ENCODE measurements at places on chromosomes 2 and 18. TPM values are rescaled to one million over a fixed set of nuclear protein-coding genes. Genes with fewer than 3 reads are reported as not detected.

The EHBP1 gene
- total RNA-seq: 52.7 TPM

The CD8B2 gene
- under 0.01 TPM for total RNA-seq

The ARPC2 gene
- total RNA-seq: 172 TPM

The LINC00305 gene
- total RNA-seq: not detected

The ALLC gene
- not detected for total RNA-seq

The C2orf15 gene
- not detected for total RNA-seq

The C1QL2 gene
- not detected for total RNA-seq

The R3HDM1 gene
- 9.9 TPM for total RNA-seq

The SIGLEC15 gene
- not detected for total RNA-seq

The ANKRD30BL gene
- not detected for total RNA-seq

The DIS3L2 gene
- total RNA-seq: 24.0 TPM

The EMX1 gene
- not detected for total RNA-seq

The DSG1 gene
- total RNA-seq: not detected

The KATNAL2 gene
- 8.4 TPM for total RNA-seq

The IL36A gene
- total RNA-seq: not detected

The SPDYA gene
- total RNA-seq: 1.0 TPM

The STPG4 gene
- not detected for total RNA-seq

The SCYGR4 gene
- total RNA-seq: not detected

The TPO gene
- not detected for total RNA-seq

The CHRNG gene
- 35.5 TPM for total RNA-seq

The CLEC4F gene
- not detected for total RNA-seq

The FAHD2A gene
- 3.7 TPM for total RNA-seq

The CCDC150 gene
- 6.8 TPM for total RNA-seq
